AG09319 (cell line): ENCODE measurements at places on chromosomes 5 and 9.

- no peak for DNase-seq
Observed at GRCh38 chr5:111746791-111747190, 10.2 kb downstream of the NREP start.

GRCh38 chr5:172872997-172873491, 39.0 kb downstream of the ERGIC1 start:
- DNase-seq: no peak

- DNase-seq: no peak
Observed at GRCh38 chr9:110317911-110318310, 19.8 kb downstream of the TXNDC8 start.

- DNase-seq: no peak
Observed at GRCh38 chr5:95701074-95701473, 18.3 kb upstream of the SPATA9 start.

DNA sequence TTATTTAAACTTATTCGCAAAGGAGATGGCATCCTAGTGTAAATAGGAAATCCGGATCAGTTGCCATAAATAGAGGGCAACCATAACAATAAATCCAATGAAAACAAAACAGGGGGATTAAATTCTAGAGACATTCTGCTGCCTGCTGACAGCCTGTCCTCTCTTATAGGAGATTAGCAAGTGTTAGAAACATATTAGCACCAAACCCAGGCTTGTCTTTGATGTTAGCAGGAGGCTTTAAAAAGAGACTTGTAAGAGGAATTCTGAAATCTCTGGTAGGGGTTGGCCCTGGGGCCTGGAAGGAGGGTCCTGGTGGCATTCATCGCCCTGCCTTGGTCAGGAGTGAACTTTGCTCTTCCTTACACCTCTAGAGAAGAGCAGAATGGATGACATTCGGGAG, 21.6 kb downstream of the NDST1 start:
- DNase-seq: no peak

DNA sequence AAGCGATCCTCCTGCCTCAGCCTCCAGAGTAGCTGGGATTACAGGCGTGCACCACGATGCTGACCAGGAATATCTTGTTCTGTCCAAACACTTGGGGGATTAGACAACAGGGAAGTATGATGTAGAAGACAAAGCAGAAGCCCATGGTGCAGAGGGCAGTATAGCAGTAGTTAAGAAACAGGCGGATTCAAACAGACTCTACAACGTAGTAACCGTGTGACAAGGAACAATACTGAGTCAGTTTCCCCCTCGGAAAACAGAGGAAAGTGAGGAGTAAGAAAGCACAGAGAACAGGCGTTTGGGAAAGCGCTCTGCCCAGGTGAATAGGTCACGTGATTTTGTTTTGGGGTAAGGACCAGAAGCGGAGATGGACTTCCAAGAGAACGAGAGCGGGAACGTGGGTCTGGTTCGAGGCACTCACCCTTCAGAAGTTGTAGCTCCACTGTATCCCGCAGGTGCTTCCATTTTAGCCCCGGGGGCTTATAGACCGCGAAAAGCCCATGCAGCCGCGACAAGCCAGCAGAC, 306 bp downstream of the TRUB2 start:
- DNase-seq: no peak

DNA sequence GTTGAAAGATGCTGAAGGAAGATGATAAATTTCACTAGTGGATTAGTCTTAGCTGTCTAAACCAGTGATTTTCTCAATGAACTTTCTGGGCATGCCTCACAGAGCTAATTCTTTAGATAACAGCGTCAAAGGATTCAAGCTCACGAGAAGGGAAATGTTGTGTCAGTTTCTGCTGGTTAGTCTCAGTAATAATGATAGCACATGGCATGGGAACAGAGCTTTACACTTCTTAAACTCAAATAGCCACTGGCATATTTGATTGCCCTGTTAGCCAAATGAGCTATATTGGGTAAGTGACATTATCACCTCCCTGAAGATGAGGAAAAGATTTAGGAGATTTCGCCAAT, 139.3 kb upstream of the NR3C1 start:
- no peak for DNase-seq

DNA sequence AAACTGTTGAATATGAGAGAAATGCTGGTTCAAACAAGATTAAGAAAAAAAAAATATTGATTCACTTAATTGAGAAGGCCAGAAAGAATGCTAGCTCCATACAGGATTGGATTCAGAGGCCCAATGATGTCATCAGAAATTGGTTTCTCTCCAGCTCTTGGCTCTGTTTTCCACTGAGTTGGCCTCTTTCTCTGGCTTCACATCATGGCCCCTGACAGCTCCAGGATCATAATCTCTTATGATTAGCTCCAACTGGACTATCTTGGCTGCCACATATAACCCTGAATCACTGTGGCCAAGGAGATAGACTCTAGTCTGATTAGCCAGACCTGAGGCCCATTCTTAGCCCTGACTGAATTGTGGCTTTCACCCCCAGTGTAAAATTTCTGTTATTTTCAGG, 244.7 kb upstream of the GRAMD2B start:
- DNase-seq: peak; percentile 25

- no peak for DNase-seq
Observed at GRCh38 chr5:147576646-147577535, 67.0 kb upstream of the DPYSL3 start.

DNA sequence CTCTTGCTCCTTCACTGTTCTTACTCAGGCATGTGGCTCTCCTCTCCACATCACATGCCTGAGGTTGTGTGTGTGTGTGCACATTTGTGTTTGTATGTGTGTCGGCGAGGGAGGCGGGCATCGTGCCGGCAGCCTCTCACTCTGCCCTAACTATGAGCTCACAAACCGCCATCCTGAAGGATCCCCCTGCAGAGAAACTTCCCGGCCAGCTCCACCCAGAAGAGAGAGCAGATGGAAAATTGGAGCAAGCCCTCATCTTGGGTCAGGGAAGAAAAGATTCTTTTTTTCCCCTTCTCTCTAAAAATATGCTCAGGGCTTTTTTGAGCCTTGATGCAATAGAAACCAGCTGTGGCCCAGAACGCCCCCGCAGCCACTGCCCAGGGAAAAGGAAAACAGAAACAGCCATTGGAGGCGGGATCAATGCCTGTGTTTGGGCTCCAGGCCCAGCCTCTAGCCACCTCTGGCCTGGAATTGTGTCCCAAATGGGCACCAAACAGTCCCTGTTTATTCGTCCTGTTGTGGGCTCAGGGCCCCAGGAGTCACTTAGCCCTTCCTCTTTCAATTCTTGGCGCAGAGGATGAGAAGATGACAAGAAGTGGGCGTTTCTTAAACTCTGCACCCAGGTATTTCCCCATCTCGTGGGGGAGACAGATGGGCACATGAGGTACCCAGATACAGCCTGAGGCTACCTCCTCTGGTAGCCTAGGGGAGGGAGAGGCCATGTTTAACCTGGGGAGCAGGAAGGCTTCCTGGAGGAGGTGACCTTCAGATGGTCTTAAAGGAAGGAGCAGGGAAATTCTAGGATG, 151.5 kb downstream of the RGS3 start:
- peak; percentile 60 for DNase-seq

- no peak for DNase-seq
Observed at GRCh38 chr5:95027151-95027721, 257.7 kb downstream of the MCTP1 start.

DNA sequence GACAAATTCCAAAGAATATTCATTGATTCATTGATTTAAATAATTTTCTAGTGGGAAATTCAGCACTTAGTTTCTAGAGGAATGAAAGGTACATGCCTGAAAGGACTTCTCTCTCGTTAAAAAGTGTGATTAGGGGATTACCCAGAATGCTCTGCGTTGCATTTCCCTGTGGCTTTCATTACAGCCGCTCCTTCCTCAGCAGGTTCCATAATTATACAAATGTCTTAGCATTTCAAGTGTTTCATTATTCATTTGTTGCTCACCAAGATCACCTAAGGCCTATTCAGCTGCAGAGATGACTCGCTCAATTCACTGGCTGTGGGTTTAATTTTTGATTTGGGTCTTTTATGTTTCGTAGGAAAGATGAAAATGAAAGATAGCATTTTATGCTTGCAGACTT, 52.8 kb downstream of the SPATA31C2 start:
- no peak for DNase-seq

DNA sequence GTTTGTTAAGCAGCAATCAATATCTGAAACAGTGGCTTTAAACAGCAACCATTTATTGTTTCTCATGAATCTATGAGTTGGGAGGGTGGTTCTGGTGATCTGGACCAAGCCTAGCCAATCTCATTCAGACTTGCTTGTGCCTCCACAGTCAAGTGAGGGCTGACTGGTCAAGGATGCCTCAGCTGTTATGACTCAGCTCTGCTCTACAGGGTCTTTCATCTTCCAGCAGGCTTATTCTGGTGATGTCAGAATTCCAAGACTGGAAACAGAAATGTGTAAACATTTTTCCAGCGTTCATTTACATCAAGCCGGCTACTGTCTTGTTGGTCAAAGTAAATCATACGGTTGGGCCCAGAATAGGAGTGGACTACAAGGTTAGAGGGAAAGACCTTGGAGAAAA, 2.5 kb upstream of the PIP5K1B start:
- no peak for DNase-seq

DNA sequence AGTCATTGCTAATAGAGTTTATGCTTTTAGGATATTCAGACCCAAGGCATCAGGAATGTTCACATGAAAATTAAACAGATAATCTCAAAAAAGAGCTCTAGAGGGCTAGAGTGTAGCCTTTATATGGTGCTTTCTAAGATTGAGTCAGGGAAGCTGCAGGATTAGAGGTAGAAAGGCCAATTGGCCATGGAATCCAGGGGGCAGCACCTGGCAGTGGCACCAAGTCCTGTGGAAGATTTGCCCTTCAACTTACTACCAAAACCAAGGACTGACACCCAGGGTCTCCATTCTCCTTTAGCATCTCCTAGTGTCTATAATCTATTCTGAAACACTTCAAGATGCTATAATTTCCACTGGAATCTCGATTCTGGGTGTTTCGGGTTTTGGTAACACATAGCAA, 112.4 kb downstream of the ACER2 start:
- DNase-seq: no peak

DNA sequence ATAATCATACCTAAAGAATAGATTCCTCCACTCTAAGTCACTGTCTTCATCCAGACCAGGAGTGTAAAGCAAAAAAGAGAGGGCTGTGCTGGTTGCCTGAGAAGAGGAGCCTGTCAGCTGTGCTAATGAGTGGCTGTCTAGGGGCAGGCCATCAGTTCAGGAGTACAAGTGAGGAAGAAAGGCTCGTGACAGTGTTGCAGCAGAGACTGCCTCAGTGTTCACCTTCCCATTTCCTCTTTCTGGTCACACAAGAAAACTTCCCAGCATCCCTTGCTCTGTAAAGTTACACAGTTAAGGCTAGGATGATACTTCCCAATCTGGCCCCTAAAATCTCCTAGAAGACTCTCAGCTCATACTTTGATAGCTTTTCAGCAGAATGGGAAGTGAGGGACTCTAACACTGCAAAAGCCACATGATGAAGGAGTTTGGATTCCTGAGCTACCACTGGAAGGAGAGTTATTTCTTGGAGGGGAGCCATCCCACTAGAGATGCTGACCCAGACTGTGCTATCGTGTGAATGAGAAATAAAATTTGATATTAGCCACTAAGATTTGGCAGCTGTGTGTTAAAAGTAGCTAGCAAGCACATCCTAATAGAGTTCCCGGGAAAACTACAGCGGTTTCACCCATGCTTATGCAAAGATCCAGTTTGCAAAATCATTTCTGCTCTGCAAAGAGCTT, 67.1 kb downstream of the ADAMTS12 start:
- DNase-seq: peak; percentile 86

DNA sequence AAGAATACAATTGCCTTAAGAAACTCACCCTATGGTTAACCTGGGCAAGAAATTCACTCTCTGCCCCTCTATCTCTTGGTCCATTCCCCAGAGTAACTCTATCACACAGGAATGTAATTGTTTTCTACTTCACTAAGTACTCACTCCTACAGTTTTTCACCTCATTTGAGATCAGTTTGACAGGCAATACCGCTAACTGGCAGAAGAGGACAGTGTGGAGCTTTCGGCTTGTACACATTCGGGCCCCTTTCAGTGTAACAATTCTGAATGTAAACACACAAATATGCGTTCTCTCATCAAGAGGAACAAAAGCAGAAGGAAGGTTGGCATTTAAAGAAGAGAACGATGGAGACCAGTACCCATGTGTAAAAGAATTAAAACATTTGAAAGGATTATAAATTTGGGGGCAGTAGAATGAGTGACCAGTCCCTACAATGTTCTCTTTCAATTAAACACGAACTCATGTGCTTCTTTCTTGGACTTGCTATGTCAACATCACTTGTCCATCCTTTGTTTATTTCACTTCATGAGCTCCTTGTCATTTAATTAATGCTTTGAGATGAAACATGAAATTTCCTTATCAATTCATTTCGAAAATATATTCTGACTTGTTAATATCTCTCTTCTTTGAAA, 188.5 kb upstream of the GRAMD2B start:
- DNase-seq: no peak

DNA sequence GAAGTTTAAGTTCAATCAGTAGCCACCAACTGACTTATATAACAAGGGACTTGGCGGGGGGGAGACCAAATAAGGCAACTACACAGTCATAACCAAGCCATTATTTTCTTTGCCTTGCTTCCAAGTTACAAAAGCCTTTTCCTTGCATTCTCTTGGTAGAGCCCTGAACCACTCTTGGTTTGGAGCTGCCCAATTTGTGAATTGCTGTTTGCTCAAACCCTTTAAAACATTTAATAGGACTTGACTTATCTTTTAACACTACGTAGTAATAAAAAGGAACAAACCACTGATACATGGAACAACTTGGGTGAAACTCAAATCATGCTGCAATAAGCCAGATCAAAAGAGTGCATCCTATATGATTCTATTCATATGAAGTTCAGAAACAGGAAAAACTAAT, 31.7 kb upstream of the MSH3 start:
- DNase-seq: no peak
